ENCODE measurements at places on chromosomes 7 and 10.

GRCh38 chr7:28890137-28890536, 68.0 kb downstream of the TRIL start:
- peak; percentile 43 for DNase-seq

- no peak for DNase-seq
Measured at GRCh38 chr10:34585422-34586112, 229.5 kb downstream of the PARD3 start.

- peak; percentile 72 for DNase-seq
Measured at GRCh38 chr7:28349637-28350036, 62.7 kb upstream of the CREB5 start.

GRCh38 chr10:84538036-84538435, 209.6 kb downstream of the CCSER2 start:
- no peak for DNase-seq

DNA sequence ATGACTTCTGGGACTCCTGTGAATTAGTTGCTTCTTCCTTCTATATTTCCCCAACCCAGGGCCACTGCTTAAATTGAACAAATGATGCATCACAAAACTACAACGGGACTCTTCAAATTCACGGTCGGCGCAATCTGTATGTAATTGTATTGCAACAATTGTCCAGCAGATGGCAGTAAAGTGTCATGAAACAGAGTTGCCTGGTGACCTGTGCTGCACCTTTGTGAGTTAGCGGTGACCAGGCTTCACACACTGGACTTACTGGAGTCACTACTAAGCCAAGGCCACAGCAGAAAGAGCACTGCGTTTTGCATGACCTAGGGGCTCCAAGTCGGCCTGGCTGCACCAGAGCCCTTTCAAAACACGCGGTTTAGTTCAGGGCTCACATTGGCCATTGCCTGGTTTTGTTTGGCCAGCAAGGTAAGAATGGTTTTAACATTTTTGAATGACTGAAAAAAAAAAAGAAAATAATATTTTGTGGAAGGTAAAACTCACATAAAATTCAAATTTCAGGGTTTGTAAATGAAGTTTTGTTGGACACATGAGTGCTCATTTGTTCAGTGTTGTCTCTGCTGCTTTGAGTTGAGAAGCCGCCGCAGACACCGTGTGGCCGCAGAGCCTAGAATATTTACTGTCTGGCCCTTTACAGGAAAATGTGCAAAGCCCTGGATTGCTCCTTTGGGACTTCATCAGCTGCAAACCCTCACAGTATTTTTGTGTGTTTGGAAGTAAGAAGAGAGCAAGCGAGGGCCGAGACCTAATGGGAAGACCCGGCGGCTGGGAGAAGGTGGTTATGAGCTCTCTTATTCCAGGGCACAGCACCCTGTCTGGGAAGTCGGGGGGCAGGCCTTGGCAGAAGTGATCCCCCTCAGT, 23.2 kb upstream of the ZNF32 start:
- peak; percentile 78 for DNase-seq

- DNase-seq = peak; percentile 39
Measured at GRCh38 chr10:111076682-111077478, at the start of gene ADRA2A. ADRA2A (plus strand) TSS chr10:111077029; CDS start chr10:111077997, 968 bp downstream.

All from kidney tubule cell (primary cell).